ENCODE measurements at places on chromosomes 2 and 18.

GRCh38 chr2:15916336-15916735 is 24.0 kb upstream of the MYCN start:
- no peak for DNase-seq

DNA sequence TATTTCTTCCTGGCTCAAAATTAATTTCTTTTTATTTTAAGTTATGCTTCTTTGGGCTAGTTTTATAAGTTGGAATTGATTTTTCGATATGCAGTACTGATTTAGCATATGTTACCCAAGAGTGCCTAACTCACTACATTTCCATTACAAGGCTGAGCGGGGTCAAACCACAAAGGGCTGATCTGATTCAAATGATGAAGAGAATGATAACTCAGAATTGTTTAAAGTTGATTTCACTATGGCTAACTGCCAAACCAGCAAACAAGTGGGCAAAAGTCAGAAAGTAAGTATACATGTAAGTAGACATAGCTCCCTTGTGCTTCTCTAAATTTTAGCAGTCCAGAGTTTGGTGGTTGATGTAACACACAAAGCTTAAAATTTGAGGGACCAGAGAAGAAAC is 35.6 kb downstream of the RAD51AP2 start:
- no peak for DNase-seq

DNA sequence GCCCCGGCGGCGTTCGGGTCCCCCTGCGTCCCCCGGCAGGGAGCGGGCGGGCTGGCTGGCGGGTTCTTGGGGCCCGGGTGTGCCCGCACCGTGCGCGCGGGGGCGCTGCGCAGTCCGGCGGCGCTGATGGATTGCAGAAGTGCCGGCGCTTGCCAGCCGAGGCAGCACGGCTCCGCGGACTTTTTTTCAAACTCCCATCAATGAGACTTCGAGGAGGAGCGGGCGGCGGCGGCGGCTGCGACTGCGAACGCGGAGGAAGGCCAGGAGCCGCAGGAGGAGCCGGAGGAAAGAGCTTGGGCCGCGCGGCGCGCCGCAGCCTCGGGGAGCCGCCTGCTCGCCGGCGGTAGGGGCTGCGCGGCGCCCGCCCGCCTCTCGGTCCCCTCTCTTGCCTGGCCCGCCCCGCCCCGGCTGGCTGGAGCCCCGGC is at the start of gene GLI2:
Gene GLI2, plus strand, starts transcription at position 123 of the 425 bp plus-strand sequence. CDS start 61,453 bp downstream, outside the sequence.
- no peak for DNase-seq

DNA sequence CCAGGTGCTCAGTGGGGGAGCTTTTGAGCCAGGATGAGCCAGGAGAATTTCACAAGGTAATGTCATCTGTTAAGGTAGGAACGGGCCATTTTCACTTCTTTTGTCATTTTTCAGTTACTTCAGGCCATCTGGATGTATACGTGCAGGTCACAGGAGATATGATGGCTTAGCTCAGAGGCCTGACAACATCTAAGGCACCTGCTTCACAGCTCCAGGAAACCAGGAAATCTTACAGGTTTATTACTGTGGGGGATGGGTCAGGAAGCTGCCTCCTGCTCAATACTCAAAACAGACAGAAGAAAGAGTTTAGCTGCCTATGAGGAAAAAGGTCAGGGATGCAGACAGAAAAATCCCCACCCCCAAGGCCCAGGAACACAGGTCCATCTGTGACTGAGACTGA is 364.3 kb upstream of the LRP1B start:
- DNase-seq, result no peak

GRCh38 chr18:49905771-49906170 is 92.4 kb upstream of the ACAA2 start:
- no peak for DNase-seq

GRCh38 chr2:177728399-177728765 is 335.8 kb downstream of the AGPS start:
- DNase-seq, result no peak

GRCh38 chr2:242031481-242032019 is 162.0 kb downstream of the RTP5 start:
- DNase-seq, result no peak

- DNase-seq, result no peak
Observed at GRCh38 chr18:79185648-79186047, 116.5 kb downstream of the ATP9B start.

- no peak for DNase-seq
Observed at GRCh38 chr2:45337481-45337880, 273.6 kb downstream of the SRBD1 start.

GRCh38 chr18:5895299-5895875 is at the start of gene TMEM200C:
TSS of gene TMEM200C (minus strand) at chr18:5895522. CDS start at chr18:5892063, 3,459 bp downstream.
- no peak for DNase-seq

GRCh38 chr2:437756-438393 is 150.0 kb upstream of the ALKAL2 start:
- peak; percentile 14 for DNase-seq
